Hematopoietic multipotent progenitor cell treated with erythropoietin and hydrocortisone succinate and interleukin-3 and kit ligand, for 17 days (in vitro differentiated cells): ENCODE measurements at places on chromosomes 11 and 22.

GRCh38 chr11:46392421-46393230 is 1.1 kb upstream of the CHRM4 start:
- peak; percentile 56 for DNase-seq

GRCh38 chr11:65182258-65183170 is 786 bp downstream of the CAPN1 start:
- peak; percentile 55 for DNase-seq

DNA sequence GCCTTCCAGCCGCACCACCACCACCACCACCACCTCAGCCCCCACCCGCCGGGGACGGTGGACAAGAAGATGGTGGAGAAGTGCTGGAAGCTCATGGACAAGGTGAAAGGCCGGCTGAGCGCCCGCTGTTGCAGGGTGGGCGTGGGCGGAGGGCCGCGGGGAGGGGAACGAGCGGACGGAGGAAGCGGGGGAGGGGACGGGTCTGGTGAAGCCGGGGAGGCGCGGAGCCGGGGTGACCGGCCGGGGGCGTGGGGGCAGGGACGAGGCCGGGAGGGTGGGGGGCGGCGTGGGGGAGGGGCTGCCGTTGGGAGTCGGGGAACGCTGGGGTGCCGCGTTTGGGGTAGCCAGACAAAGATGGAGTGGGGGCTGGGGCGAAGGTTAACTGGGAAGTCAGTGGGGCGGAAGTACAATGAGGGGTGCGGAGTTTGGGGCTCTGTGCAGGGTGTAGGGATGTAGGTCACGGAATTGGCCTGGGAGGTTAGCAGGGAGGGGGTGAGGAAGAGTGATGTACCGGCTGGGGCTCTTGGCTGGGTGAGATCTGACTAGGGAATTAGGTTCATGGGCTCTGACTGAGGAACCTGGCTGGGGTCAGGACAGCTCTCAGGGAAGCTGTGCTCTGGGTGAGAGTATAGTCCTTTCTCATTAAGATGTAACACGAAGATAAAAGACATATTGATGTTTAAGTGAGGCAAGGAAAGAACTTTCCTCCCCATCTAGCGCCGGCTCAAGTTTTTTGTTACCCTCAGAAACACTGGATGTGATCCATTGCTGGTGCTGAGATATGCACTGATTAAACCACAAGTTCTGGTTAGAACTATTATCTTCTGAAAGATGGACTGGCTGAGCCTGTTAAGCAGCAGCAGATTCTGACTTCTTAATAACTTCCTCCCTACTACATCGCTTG is 624 bp downstream of the CBL start:
- no peak for DNase-seq

DNA sequence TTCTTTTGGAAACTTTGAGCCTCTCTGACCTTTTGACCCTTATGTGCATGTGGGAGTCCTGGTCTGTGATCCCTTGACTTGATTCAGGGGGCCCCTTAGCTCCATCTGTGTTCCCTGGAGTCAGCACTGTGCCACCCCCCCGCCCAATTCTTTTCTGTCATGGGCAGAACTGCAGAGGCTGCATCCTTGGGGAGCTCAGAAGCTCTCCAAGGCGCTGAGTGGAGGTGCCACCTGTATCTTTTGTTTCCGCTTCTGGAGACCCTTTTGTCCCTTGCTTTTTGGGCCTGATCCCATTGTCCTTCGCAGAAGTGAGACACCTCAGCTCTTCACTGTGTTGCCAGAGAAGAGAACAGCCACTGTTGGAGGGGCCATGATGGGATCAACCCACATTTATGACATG is 2.4 kb upstream of the PACS1 start:
- no peak for DNase-seq

- DNase-seq: no peak
These were observed 21.3 kb upstream of the DRG1 start for GRCh38 chr22:31378123-31378522.

DNA sequence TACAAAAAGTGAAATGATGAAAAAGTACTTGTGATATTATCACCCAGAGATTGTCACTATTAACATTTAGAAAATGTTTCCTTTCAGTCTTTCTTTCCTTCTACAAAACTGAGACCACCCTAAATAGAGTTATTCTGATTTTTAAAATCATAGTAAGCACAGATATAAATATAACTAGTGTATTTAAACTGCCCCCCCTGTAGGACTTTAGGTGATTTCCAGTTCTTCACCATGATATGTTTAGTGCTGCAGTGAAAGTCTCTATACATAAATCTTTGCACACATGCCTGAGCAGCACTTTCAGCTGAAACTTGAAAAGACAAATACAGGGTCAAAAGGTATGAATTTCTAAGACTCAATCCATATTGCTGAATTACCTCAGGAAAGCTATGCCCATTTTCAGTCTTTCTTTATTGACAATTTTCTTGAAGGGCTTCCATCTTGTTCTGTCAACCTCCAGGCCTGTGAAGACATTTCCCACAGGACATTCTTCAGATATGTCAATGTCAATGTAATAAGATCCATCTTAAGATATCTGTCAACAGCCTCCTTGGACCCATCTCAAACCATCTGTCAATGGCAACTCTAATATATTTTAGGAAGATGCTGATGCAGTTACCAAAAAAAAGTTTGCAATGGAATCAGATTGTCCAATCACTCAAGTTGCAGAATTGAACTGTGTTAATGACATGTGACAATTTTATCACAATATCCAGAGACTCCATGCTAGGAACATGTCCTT is 30.8 kb upstream of the LDLRAD3 start:
- no peak for DNase-seq

DNA sequence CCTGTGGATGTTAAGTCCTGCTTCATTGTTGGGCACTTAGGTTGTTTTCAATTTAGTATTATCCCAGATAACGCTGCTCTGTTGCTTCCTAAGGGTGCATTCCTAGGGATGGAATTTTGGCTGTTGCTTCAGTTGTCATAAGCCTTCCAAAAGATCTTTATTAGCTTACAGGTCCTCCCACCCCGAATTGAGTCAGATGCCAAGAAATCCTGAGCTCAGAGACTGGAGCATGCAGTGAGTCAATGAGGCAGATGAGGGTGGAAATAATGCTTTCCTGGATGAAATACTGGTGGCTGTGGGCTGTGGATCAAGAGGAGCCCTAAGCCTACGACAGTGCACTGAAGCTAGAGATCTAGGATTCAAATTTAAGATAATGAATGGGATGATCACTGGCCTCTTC is 10.7 kb upstream of the IL18BP start:
- DNase-seq: no peak

DNA sequence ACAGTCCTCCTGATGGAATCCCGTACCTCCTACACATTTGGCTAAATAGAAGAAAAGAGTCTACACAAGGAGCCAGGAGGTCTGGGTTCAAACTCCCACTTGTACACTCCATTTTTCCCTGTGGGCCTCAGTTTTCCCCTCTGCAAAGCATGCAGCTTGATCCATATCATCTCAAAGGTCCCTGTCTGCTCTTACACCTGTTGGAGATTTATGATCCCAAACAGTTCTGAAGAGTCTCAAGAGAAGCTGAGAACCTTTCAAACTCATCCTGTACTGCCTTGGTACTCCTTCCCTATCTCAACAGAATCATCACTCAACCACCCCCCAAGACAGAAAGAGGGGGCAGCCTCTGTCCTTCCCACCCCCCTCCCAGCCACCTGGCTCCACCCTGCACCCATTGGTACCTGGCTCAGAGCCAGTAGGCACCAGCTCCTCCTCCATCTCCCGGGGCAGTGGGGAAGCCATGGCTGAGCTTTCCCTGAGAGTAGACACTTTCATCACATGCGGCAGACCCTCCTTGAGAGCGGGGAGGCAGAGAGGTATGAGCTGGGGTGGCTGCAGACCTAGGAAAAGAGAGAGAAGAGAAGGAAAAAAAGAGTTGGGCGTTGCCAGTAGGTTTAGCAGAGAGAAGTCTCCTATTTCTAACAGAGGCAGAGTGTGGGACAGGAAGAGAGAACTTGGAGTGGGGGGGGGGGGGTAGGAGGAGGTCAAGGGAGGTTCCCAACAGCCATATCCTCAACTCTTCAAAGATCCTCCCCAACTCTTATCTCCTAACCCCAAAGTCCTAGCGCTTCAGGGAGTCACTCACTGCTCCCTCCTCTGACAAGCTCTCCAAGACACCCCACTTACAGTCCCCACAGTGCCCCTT is 3.1 kb downstream of the TNKS1BP1 start:
- DNase-seq: peak; percentile 36
